Adipocyte (in vitro differentiated cells): ENCODE measurements at places on chromosomes 16 and 17.
A peak's percentile ranks its signal among the peaks of the same experiment; 100 is the strongest.

- peak; percentile 94 for DNase-seq
Observed at GRCh38 chr17:4806777-4807604, at the start of gene PLD2. TSS of gene PLD2 (plus strand) at chr17:4807152. CDS start at chr17:4807773, 621 bp downstream.

- DNase-seq, result peak; percentile 96
Observed at GRCh38 chr16:69132424-69133252, at the start of the genes CHTF8 and UTP4. TSS of gene CHTF8 (minus strand) at chr16:69132588. CDS start at chr16:69121458, 11,130 bp downstream. TSS of gene UTP4 (plus strand) at chr16:69132649. CDS start at chr16:69133460, 811 bp downstream.

- no peak for DNase-seq
Observed at GRCh38 chr17:149897-150584, 12.7 kb downstream of the SCGB1C2 start.

GRCh38 chr17:45184144-45184543 is 22.5 kb downstream of the HEXIM2 start:
- DNase-seq, result no peak

GRCh38 chr16:85083051-85083639 is 29.1 kb downstream of the CIBAR2 start:
- no peak for DNase-seq

GRCh38 chr16:30710971-30711370 is 12.0 kb downstream of the SRCAP start:
- DNase-seq, result no peak

GRCh38 chr16:11250786-11251524 is 5.0 kb downstream of the SOCS1 start:
- no peak for DNase-seq

- DNase-seq, result peak; percentile 10
Observed at GRCh38 chr16:53626811-53627210, 76.8 kb downstream of the RPGRIP1L start.
